ENCODE measurements at places on chromosomes 3 and 15.

DNA sequence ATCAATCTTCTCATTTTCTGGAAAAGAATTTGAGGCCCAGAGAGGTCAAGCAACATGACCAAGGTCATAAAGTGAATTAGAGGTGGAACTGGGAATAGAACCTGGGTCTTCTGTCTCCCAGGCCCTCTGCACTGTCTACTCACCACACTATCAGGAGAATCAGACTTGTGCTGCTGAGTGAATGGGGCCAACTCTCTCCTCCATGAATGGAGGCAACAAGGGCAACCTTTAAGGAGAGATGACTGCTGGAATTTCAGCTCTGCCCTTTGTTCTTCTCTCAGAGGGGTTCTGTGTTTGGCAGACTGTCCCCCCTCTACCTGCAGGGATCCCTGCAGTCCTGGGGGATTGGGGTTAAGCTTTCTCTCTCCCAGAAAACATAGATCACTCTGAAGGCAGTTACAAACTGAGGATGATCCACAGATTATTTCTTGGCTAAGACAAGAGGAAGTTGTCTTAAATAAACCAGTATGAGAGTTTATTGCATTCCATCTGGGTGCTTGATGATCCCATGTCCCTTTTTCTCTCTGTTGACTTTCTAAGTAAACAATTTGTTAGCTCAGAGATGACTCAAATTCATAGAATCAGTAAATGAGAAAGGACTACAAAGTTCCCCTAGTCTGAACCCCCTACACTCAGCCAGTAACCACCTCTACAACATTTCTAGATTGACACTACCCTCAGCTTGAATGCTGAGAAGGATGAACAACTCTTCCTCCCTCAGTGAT lies 99.0 kb upstream of the LIPC start:
- DNase-seq = peak; percentile 29

DNA sequence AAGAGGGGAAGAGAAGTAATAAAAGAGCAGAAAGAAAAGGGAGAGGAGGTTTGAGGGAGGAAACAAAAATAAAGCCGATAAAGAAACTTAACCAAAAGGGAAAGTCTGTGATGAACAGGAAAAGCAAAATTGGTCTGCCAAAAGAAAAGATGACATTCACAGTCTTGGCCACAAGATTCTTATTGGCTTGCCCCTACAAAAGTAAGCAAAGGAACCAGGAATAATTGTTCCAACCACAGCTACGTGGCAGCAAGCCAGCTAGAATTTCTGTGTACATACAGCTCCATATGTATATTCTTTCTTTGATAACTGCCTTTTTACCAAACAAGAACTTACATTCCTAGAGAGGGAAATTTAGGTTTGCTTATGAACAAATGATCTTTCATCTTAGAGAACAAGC lies 79.6 kb downstream of the MLH1 start:
- DNase-seq = no peak

GRCh38 chr15:39582977-39583595 lies 2.2 kb downstream of the THBS1 start:
- no peak for DNase-seq

DNA sequence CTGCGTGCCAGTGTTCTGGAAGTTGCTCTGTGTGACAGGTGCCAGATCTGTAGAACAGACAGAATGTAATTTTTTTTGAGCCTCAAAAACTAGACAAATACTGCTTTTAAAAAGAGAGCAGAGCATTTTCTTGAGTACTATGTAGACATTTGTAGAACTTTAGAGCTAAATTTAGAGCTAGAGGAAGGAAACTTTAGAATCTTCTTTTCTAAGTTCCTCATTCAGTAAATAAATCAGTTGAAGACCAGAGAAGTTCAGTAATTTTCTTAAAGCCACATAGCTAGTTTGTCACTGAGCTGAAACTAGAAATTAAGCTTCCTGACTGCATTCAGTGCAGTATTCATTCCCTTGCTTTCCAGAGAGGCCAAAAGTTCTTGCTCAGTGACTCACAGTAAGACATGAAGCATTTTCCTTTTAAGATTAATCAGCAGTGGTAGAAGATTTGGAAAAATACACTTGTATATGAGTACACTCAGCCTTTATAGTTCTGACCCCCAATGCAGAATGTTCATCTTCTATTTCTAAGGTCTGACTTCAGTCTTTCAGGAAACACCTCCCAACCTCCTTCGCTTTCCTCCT lies 83.6 kb upstream of the TSEN2 start:
- DNase-seq = no peak

DNA sequence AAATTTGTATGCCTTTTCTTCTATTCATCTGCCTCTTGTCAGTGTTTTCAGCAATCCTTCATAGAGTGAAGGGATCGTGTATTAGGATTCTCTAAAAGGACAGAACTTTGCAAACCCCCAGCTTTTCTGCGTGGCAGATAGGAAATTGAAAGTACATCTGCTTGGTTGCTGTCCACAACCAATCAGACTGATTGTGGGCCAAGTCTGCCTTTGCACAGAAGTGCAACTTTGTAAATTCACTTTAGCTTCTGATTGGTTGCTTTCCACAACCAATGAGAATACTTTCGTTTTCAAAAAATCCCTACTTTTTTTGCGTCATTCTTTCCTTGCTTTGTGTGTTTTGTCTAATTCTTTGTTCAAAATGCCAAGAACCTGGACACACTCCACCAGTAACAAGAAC lies 847.4 kb downstream of the FHIT start:
- DNase-seq = no peak

GRCh38 chr15:101063891-101064794 lies 145.0 kb downstream of the LRRK1 start:
- no peak for DNase-seq

DNA sequence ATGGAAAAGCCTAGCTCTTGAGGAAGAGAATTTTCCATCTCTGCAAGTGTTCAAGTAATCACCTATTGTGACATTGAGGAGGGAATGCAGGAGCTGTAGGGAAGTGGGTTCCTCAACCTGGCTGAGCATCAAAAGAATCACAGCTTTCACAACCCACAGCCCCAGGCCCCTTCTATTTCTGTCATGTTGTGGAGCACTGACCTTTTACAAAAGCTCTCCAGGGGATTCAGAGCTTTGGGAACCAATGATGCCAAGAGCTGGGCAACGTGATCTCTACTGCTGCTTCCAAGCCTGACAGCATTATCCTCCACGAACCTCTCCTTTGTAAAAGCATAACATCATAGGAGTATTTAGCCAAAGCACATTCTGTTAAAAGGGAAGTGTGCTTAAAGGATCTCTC lies 231.1 kb downstream of the ADAMTS9 start:
- no peak for DNase-seq

GRCh38 chr3:197810901-197811300 lies 19.8 kb downstream of the LRCH3 start:
- DNase-seq = no peak

- no peak for DNase-seq
Measured at GRCh38 chr3:14899993-14900618, 47.3 kb upstream of the NR2C2 start.

GRCh38 chr3:8497582-8497981 lies 4.0 kb upstream of the LMCD1 start:
- peak; percentile 27 for DNase-seq

GRCh38 chr3:136678981-136679380 lies 73.2 kb downstream of the STAG1 start:
- DNase-seq = no peak

GRCh38 chr3:133354721-133355120 lies 45.1 kb upstream of the BFSP2 start:
- no peak for DNase-seq

DNA sequence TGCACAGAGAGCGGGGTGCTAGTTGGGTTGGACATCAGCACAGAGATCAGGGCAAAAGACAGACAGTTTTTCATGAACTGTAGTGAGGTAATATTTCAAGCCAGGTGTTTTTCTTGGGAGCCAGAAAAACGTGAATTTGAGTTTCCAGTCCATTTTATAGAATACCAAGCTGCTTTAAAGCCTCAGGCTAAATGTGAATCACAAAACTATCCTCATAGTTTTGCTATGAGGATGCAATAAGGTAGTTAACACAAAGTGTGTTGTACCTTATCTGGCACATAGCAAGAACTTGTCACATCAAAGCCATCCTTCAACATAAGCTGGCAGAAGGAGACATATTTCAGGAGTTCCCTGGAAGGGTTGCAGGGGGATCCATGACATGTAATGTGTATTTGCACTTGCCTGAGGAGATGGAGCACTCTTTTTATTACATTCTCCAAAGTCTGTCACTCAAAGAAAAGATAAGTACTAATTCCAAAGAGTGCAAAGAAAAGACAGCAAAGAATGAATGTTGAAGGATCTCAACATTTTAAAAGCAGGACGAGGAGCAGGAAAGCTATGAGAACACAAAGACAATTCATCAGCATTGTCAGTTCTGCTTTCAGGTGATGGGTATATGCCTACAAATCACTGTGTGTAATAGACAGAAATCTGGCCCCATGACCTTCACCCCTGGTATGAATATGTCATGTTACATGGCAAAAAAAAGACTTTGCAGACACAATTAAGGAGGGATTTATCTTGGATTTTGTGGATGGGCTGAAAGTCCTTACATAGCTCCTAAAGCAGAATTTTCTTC lies 1046.4 kb downstream of the NTRK3 start:
- DNase-seq = no peak

DNA sequence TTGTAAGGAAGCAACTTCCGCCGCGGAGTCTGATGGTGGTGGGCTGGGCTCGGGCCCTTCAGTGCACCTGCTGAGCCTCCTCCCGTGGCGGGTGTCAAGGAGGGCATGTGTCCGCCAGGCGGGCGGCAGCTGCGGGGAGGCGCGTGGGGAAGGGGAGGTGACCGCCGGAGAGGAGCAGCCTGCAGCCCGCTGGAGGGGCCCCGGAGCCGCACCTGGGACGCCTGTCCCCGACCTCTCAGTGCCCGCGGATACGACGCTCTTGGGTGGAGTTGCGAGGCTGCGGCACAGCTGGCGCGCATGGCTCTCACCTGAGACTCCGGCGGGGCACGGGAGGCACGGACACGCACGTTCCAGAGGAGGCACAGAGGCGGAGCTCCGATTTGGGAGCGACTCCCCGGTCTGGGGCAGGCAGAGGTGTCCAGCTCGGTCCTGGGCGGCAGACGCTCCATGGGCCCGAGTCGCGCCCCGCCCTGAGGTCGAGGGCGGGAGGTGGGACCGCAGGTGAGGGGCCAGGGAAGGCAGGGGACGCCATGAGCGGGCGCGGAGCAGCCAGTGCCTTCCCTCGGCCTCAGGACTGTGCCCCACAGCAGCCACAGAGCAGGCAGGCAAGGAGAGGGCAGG lies 50.2 kb upstream of the PRR20G start:
- no peak for DNase-seq

- DNase-seq = no peak
Measured at GRCh38 chr3:139185527-139185926, 140.8 kb upstream of the PRR23C start.

DNA sequence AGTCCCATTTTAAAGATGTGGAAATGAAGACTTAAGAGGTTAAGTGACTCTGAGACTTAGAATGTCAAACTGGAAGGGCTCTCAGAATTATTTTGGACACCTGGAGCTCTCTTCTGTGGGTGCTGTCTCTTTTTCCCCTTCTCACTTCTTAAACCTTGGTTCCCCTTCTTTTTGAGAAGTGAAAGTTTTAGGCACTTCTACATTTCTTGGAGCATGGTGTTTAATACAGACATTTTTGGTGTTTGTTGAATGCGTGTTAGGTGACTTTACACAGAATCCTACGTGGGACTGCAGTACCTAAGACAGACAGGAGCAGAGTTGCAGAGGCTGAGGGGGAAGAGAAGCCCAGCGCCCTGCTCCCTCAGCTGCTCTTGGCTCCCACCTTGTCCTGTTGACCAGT lies 133.3 kb downstream of the MDFIC2 start:
- DNase-seq = no peak

DNA sequence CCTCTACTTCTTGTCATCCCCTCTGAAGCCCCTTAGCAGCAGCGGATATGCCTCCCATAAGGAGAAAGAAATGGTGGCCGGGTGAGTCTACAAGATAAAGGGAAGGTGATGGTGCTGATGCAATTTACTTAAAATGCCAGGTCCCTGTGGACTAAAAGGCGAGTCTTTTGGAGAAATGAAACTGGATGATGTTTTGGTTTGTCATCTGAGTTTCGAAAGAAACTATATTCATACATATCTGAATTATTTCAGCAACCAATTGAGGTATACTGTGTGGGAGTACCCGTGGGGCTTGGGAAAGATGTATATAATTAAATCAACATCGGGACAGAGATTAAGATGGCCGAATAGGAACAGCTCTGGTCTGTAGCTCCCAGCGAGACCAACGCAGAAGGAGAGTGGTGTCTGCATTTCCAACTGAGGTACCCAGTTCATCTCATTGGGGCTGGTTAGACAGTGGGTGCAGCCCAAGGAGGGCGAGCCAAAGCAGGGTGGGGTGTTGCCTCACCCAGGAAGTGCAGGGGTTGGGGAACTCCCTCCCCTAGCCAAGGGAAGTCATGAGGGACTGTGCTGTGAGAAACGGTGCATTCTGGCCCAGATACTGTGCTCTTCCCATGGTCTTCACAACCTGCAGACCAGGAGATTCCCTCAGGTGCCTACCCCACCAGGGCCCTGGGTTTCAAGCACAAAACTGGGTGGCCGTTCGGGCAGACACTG lies 210.6 kb upstream of the CHRM5 start:
- DNase-seq = no peak

GRCh38 chr3:73894474-73895213 lies 269.9 kb upstream of the PDZRN3 start:
- DNase-seq = no peak

- no peak for DNase-seq
Measured at GRCh38 chr3:42515391-42515916, 13.0 kb downstream of the VIPR1 start.

DNA sequence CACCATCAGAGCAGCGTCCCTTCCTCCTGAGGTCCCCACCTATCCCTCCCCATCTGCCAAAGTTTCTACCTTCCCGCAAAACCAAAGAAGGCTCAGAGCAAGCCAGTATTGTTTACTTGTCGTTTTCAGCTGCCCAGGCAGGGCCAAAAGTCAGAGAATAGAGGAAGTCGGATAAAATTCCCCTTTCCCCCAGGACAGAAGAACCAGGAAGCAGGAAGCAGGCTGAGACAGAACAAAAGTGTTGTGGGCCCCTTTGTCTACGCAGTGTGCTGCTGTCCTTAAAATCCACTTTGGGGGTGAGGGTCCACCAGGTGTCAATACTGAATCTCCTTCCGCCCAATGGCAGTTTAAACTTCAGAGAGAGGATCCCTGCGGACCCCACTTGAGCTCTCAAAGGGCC lies 18.5 kb upstream of the RPL32 start:
- no peak for DNase-seq

- DNase-seq = no peak
Measured at GRCh38 chr3:9730657-9731205, 804 bp upstream of the BRPF1 start.

DNA sequence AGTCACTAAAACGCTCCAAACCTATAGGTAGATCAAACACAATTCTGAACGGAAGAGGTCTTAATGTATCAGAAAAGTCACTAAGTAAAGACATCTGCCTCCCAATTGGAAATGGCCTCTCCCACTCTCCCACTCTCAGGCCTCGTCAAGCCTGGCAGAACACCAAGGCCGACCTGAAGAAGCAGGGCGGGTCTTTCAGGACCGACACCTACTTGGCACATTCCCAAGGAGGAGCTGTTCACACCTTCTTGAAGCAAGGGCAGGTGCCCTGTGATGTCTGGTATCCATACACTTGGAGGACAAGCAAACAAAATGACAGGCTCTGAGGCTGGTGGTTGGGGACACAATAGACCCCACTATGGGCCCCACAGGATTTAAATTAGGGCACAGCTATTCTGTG lies 30.0 kb downstream of the XXYLT1 start:
- DNase-seq = no peak

GRCh38 chr3:197881970-197882338 lies 68.0 kb upstream of the RPL35A start:
- no peak for DNase-seq

All from SW 1271 (cell line).